Cardiac muscle cell (in vitro differentiated cells and primary cell): ENCODE measurements at places on chromosomes 3 and 15.
A peak's percentile ranks its signal among the peaks of the same experiment; 100 is the strongest.

DNA sequence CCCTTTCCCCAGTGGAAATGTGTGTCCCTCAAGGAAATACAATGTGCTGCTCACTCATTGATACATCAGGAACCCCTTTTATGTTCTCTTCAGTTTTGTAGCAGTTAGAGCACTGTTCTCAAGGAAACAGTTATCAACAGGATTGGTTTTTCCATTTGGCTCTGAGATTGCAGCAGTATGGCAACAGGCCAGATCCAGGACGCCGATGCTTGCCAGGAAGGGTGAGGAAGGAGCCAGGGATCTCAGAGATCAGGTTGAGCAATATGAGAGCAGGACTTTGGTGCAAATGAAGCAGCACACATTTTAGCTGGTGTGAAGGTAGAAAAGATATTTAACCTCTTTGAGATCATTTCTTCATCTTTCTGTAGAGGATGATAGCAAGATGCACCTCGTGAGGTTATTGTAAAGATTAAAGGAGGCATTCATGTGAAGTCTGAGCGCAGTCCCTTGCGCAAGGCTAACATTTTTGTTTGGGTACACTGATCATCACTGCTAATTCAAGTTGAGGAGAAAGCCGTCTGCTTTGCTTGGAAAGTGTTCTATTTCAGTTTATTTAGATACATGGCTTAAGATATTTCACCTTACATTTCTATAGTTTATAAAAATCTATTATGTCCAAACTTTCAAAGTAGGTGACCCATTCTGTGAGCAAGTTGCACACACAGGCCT, 68.5 kb downstream of the KCNH8 start:
- DNase-seq, result no peak

DNA sequence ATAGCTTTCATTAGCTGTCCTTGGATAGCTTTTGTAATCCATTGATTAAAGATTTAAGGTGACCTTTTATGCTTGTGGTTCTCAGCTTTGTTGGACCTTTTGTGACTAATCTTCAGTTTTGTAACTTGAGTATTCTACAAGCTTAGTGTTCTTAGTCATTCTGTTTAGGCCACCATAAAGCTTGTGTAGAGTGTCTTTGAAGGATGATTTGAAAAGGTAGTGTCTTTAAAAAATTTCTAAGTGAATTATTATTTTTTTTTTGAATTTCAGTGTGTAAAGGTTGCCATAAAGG, 7.5 kb downstream of the MORF4L1 start:
- DNase-seq, result no peak

- no peak for DNase-seq
These were observed 23.9 kb downstream of the PLA2G4D start for GRCh38 chr15:42070279-42070975.

DNA sequence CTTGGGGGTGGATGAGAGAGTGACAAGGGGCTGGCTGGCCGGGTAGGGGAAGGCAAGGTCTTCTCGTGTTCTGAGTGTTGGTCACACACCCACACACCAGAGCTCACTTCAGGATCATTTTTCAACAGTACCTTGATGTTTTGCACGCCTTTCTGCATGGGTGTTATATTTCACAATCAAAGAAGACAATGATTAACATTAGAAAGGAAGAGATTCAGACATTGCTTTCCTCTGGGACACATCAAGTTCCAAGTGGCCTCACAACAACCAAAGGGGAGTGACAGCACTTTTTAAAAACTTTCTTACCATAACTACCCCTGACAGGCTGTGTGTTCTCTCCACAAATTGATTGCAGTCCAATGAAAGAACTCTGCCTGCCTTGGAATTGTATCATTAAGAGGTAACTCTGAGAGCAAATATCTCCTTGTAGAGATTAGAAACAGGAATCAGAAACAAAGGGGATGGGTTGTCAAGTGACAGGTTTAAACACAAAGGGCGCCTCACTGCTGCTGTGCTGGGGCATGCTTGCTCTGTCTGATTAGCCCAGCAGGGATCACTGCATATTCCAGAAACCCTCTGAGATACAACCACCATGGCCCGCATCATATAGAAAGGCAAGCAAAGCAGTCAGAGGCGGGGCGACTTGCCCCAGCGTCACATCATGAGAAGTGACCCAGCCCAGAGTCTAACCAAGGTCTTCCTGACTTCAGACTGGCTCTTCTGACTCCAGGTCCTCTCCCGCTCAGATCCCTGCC, 230.8 kb downstream of the FEZF2 start:
- no peak for DNase-seq

GRCh38 chr15:92226020-92226612, 167.6 kb upstream of the ST8SIA2 start:
- DNase-seq, result peak; percentile 34

DNA sequence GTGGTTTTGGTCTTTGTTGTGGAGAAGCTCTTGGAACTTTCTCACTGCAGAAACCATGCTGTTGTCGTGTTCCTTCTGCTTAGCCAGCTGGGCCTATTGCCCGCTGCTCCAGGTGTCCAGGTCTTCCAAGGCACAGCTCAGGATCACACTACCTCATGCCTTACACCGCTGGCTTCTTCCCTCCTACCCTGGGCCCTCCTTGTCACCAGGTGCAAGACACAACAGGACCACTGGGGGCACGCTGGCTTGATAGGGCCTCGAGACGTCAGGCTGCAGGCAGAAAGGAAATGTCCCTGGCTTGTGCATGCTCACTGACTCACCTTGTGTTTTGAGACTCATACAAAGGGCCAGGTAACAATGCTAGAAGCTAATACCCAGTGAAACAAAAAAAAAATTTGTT, 32.3 kb downstream of the PAQR9 start:
- DNase-seq, result no peak

DNA sequence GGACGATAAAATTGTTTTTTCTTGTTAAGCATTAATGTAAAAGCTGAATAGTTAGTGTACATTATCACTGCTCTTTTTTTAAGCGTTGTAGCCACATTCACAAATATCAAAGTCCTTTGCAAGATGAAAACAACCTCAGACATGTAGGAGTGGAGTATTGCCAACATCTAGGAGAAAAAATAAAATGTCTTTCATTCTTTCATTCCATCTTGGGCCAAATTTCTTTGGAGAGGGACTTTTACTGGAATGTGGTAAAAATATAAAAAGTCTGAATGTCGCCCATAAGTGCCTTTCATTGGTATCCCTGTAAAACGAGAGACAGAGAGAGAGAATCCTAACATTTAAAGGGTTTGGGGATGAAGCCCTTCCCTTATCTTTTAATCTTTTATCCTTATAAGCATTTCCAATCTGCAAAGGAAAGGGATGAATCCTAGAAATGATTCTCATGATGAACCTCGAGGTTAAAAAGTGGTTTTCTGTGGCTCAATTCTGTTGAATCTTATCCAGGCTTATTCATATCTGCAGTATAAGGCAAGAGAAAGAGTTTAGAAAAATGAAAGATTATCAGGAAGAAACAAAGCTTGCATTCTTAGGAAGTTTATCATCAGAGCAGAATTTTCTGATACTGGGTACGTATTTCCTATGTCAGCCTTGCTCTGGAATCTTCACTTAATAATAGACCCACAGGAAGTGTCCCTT, 1031.7 kb downstream of the MCTP2 start:
- DNase-seq, result peak; percentile 79

- DNase-seq, result no peak
These were observed 20.0 kb upstream of the RBP1 start for GRCh38 chr3:139559541-139559940.

- no peak for DNase-seq
These were observed 30.7 kb downstream of the DUOX2 start for GRCh38 chr15:45083223-45083622.

- DNase-seq, result no peak
These were observed 276.6 kb upstream of the THBS1 start for GRCh38 chr15:39304201-39304841.

GRCh38 chr15:40134885-40135284, 26.0 kb upstream of the BUB1B start:
- DNase-seq, result no peak

GRCh38 chr3:94784274-94784673, 721.4 kb downstream of the NSUN3 start:
- no peak for DNase-seq

- DNase-seq, result peak; percentile 92
These were observed at the start of the genes CLCN2 and POLR2H for GRCh38 chr3:184361532-184361931. TSS of gene CLCN2 (minus strand) at chr3:184361605. CDS start at chr3:184361479, 126 bp downstream. TSS of gene POLR2H (plus strand) at chr3:184361710. CDS start at chr3:184363493, 1,783 bp downstream.

- DNase-seq, result no peak
These were observed 12.8 kb upstream of the ACAN start for GRCh38 chr15:88790486-88790885.

DNA sequence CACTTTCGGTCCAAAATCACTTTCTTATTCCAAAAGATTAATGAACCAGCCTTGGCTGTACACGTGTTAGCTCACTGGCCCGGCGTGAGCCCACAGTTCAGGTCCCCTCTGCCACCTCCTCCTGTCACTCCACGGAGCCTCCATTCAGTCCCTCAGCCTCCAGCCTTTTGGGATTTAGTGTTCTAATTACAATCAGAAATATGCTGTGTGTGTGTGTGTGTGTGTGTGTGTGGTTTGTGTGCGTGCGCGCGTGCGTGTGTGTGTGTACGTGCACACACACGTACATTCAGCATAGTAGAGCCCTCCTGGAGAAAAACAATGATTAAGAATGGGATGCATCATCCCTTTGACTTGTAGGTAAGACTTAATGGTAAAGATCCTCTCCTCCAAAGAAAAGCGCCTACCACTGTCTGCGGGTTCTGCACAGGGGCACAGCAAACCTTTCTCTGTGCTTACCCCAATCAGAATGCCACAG, 801 bp downstream of the CA12 start:
- no peak for DNase-seq
